Tibial artery (tissue), 4 donors: ENCODE measurements at places on chromosomes 5 and 9.

- DNase-seq = no peak
Measured at GRCh38 chr5:153256-153655, 38.0 kb upstream of the LRRC14B start.

DNA sequence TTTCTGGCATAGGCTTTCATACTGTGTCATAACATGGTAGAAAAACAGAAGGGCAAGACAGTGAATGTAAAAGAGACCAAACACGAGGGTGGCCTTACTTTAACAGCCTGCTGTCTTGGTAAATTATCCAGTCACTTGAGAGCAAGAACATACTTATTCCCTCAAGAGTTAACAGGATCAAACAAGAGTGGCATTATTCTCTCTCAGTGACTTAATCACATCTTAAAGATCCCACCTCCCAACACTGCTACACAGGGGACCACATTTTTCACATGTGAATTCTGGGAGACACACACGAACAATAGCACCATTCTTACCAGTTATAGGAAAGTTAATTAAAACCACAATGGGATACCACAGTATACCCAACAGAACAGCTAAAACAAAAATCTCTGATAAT is 898.0 kb upstream of the C9orf72 start:
- DNase-seq = no peak

GRCh38 chr5:81230416-81230815 is 2.7 kb upstream of the CKMT2 start:
- DNase-seq = no peak

GRCh38 chr5:106843812-106844416 is 826.8 kb downstream of the EFNA5 start:
- no peak for DNase-seq

DNA sequence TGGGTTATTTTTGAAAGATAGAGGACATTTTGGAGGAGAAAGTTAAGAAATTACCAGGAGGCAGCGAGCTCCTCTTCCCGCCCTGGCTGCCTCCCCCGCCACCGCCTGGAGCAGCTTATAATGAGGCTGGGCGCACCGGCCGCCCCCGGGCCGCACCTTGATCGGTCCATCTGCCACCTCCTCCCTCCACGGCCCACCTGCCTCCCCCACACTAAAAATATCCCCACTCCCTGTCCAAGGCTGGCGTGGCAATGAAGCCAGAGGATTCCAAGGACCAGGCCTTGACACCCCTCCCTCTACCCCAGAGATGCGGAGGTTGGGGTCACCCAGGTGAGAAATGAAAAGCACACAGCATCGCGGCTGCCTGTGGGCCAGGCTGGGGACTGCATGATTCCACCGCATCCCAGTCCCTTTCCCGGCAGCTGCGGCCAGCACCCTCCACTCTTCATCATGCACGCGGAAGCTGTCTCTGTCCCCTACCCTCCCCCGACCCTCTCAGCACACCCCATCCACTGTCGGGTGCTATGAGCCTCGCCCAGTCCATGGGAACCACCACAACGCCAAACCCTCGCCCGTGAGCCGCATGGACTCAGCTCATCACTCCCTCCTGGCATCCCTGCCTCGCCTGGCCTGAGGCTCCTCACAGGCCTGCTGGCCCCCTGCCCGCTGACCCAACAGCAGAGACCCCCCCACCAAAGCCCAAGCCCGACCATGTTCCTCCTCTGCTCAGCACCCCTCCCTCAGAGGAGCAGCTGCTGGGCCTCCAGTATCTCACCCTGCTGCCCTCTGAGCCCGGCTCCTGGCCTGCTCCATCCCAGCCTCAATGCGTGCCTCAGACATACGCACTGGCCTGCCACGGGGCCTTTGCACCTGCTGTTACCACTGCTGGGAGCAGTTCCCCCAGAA is 50.0 kb downstream of the SARDH start:
- DNase-seq = no peak

DNA sequence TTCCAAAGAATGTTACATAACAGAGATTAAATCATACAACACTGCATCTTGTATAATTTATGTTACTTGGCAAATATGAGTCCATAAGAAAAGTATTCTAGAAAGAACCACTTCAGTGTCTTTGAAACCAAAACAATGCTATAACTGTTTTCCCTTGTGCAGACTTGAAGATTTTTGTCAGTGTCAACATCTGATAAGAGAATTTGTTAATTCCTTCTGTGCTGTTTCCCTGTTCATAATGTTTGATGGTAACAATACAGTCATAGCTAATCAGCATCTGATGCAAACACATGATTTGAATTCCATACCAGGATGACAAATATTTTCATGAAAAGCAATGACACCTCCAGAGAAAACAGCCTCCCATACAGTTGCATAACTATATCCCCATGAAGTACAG is 306.8 kb downstream of the SEMA5A start:
- no peak for DNase-seq

- DNase-seq = no peak
Measured at GRCh38 chr5:13865312-13865711, 79.2 kb downstream of the DNAH5 start.

GRCh38 chr5:95284572-95285408 is at the start of gene MCTP1:
TSS of gene MCTP1 (minus strand) at chr5:95285094.
- no peak for DNase-seq

- DNase-seq = no peak
Measured at GRCh38 chr5:14142202-14142826, 828 bp upstream of the TRIO start.

GRCh38 chr9:137802021-137802420 is 75.6 kb upstream of the CACNA1B start:
- DNase-seq = no peak

GRCh38 chr5:73674669-73675004 is 48.6 kb downstream of the ARHGEF28 start:
- no peak for DNase-seq

GRCh38 chr9:87353301-87353700 is 144.4 kb upstream of the DAPK1 start:
- DNase-seq = no peak

DNA sequence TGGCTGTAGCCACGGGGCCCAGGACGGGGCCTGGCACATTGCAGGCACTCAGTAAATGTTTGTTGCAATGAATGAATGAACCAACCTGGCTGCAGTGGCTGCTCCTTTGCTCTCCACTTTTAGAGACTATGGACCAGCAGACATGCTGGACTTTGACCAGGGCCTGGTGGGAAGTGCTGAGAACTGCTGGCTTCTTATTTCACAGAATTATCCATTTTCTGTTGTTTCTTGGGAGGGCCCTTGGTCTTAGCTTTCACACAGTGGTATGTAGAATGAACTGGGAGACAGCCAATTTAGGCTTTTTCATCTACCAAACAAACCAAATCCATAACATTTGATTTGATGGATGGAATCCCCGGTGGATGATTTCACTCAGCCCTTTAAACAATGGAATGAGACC is 78.0 kb upstream of the LHFPL2 start:
- no peak for DNase-seq

DNA sequence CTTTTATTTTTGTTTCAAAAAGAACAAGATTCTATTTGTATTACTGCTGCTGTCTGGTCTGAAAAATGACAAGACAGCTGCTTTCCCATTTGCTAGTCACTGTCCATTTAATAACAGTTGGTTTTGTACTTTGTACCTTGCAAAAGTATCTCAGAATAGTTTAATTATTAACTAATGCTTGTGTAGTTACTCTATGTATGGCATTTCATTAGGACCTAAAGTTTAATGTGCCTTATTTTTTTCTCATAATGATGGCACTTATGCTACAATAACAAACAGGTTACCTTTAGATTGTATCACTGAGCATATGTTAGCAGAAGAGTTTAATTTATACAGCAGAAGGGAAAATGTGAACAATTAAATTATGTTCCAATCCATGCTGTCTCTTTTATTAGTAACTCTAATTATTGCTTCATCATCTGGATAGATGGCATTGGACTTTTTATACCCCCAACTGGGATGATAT is 134.2 kb downstream of the CDH10 start:
- DNase-seq = no peak

DNA sequence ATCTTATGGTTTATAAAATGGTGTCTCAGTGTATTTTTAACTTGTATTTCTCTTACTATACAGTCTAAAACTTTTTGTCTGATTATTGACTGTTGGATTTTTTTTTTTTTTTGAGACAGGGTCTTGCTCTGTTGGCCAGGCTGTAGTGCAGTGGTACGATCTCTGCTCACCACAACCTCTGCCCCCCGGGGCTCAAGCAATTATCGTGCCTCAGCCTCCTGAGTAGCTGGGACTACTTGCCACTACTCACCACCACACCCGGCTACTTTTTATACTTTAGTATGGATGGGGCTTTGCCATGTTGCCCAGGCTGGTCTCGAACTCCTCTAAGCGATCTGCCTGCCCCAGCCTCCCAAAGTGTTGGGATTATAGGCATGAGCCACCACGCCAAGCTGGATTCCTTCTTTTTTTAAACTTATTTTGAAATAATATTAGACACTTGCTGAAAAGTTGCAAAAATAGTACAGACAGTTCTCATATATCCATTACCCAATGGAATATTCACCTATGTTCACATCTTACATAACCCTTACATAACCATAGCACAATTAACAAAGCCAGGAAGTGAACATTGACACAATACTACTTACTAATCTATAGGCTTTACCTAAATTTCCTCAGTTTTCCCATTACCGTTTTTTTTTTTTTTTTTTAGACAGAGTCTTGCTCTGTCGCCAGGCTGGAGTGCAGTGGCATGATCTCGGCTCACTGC is 47.2 kb downstream of the STOM start:
- peak; percentile 64 for DNase-seq

DNA sequence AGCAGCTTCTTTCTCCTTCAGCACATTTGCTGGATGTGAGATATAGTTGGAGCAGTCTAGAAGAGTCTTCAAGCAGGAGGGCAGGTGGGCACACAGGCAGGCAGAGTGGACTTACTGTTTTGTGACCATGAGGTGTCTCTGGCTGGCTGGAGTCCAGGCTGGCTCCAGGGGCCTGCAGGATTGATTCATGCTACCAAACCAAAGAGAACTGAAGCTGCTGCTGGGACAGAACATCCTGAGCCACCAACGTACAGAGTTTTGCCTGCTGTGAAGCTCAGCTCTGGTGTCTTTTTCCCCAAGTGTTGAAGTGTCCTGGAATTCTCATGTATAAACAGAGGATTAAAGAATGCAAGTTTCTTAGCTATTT is 45.7 kb downstream of the CYSTM1 start:
- DNase-seq = no peak

- no peak for DNase-seq
Measured at GRCh38 chr9:122526602-122527001, 491 bp downstream of the OR1N1 start.

DNA sequence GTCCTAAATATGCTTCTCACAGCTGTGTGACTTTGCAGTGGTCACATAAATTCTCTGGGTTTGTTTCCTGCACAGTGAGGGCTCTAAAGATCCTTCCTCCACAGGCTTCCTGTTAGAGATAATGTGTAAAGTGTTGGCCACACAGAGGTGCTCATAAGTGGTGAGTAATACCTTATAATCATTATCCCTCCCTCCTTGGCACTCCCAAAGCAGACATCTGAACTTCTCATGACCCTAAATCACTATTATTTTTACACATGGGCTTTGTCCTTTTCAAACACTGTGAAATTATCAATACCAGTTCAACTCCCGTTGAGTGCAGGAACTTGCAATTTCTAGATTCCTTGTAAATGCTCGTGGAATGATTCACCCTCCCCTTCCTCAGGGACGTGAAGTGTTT is 100.2 kb downstream of the BRINP1 start:
- no peak for DNase-seq

GRCh38 chr5:158940977-158941376 is 158.7 kb downstream of the EBF1 start:
- no peak for DNase-seq

GRCh38 chr9:121280715-121281613 is 13.0 kb downstream of the GSN start:
- no peak for DNase-seq

- no peak for DNase-seq
Measured at GRCh38 chr5:77499441-77499840, 7.3 kb upstream of the WDR41 start.

DNA sequence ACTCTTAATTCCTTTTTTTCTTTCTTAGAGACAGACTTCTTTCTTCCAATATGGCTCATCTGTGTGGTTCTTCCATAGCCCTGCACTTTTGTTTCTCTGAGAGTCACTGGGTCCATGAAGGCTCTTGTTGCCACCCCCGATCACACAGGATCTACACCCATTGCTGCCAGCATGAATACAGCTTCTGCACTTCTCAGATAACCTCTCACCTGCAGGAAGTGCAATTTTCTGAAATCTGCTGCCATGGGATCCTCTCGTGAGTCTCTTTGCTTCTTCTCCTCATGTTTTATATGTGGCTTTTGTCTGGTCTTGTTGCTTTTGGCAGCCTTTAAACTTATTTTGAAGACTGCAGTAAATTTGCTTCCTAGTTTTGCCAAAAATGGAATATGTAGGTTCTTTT is 171.2 kb downstream of the TMEM167A start:
- DNase-seq = no peak

DNA sequence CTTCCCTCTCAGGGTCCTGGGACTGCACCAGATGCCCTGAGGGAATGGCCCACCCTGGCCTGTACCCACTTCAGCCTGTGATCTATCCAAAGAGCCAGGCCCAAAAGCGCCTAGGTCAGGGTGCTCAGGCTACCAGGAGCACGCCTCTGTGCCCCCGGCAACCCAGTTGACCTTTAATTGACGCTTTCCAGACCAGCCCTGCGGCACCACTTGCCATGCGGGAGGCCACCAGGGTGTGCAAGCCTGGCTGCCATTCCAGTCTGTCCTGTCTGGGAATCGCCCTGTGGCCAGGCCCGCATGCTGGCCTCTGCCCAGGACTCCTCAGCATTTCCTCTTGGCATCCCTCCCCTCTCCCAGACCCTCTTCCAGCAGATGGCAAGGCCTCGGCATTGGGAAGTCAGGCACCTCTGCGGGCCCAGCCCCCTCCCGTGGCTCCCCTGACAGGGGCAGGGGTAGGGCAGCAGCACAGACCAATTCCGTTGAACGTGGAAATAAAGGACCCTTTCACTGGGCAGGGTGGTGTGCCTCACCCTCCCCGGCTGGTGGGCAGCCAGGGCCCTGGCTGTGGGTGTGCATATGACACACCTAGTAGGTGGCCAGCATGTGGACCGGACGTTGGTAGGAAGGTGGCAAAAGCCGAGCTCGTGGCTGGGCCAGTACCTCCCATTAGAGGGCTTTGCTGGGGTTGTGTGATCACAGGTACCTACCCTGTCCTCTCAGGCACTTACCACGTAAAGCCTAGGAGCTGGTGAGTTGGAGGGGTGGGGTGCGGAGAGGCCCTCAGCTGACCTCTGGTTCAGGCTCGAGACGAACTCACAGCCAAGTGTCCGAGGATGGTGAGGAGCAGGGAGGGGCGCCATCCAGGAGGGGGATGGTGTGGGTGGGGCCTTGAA is 3.5 kb upstream of the AIF1L start:
- DNase-seq = no peak

GRCh38 chr5:154273028-154273617 is 82.6 kb downstream of the GALNT10 start:
- DNase-seq = peak; percentile 31

DNA sequence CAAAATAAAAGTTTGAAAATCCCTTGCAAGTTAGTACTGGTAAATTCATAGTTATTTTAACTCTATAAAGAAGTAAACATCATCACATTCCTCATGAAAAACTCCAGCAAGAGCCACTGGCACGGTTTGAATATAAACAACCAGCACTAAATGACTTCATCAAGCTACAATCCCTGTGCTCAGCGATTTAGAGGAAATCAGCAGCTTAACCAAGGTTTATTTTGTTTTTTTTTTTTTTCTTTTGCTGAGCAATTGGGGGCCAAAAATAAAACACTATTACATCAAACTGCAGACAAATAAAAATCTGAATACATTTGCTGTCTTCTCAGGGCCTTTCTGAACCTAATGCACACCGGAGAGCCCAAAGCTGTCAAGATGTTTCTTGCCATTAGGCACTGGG is 106.2 kb upstream of the SLC24A2 start:
- DNase-seq = no peak

GRCh38 chr5:72163349-72163983 is 56.2 kb downstream of the MAP1B start:
- no peak for DNase-seq

GRCh38 chr5:90949469-90950358 is 391.1 kb downstream of the ADGRV1 start:
- no peak for DNase-seq
